ENCODE measurements at places on chromosomes 1 and 21.

DNA sequence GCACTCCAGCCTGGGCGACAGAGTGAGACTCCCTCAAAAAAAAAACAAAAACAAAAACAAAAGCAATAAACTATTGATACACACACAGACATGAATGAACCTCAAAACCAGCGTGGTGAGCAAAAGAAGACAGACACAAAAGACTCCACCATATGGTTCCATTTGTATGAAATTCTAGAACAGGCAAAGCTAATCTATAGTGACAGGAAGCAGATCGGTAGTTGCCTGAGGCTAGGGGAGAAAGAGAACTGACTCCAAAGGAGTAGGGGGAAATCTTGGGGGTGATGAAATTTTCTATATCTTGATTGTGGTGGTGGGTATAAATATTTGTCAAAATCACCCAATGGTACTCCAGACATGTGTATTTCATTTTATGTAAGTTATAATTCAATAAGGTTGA lies 20.9 kb downstream of the LACTBL1 start:
- no peak for DNase-seq

DNA sequence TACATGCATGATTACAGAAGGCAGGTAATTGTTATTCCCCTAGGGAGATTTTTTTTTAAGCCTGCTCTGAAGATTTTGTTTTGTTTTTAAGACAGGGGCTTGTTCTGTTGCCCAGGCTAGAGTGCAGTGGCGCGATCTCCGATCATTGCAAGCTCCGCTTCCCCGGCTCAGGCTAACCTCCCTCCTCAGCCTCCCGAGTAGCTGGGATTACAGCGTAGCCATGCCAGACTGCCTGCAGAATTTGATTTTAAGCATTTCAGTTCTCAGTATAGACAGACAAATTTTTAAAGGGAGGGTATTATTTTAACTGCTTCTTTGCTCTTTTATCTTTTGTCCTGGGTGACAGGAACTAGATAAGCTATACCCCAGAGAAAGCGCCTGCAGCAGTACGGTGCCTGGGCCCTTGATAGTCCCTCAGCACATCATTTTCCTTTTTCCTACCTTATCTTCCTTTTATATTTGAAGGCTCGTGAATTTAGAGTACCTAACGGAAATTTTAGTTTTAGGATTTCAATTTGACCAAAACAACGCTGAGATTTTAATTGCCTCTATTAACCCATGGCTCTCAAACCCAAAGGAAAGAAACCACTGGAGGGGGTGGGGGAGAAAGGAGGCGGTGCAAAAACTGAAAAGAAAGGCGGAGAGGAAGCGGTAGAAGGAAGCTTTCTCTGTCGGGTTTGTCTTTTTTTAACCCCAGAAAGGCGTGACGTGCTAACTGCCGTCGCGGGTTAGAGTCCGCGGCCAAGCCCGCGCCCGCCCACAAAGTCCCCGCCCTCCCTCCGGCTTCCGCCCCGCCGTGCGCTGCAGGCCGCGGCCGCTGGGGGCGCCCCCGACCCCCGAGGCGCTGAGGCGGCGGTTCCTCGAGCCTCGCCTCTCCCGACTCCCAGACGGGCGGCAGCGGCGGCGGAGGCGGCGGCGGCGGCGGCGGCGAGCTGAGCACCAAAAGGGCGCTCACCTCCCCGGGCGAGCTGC lies at the start of gene EEIG2:
EEIG2 (plus strand) TSS at position 886 of the 972 bp plus-strand sequence. CDS start 329 bp downstream, outside the sequence.
- peak; percentile 91 for DNase-seq

GRCh38 chr1:9443913-9444445 lies 95.3 kb upstream of the SLC25A33 start:
- DNase-seq: no peak

GRCh38 chr1:54227091-54227602 lies 27.2 kb downstream of the MRPL37 start:
- no peak for DNase-seq

- DNase-seq: no peak
Measured at GRCh38 chr1:156663178-156663577, 14.0 kb downstream of the NES start.

GRCh38 chr1:119428991-119429390 lies 14.0 kb downstream of the HSD3B2 start:
- no peak for DNase-seq

DNA sequence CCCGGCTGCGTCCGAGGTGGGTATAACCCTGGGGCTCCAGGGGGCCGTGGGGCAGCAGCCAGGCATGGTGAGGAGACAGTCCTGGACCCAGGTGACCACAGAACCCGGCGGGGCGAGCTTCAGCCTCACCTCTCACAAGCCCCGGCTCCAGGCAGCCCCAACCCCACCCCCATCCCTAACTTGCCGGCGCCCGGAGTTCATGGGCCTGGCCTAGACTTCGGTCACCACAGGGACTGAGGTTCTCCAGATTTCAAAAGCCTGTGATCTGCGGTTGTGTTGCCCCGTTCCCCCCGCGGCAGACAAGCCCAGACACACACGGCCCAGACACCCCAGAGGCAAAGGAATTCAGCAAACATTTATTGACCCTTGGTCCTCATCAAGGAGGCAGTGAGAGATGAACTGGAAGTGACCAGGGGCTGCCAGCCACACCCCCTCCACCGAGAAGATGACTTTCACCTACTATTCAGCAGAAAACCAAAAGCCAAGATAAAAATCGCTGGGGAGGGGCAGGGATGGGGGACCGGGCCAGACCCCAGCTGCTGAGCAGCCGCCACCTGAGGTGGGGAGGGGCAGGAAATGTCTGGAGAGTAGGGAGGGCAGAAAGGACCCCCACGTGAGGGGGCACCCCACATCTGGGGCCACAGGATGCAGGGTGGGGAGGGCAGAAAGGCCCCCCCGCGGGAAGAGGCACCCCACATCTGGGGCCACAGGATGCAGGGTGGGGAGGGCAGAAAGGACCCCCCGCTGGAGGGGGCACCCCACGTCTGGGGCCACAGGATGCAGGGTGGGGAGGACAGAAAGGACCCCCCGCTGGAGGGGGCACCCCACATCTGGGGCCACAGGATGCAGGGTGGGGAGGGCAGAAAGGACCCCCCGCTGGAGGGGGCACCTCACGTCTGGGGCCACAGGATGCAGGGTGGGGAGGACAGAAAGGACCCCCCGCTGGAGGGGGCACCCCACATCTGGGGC lies 3.9 kb downstream of the HES4 start:
- no peak for DNase-seq

- no peak for DNase-seq
Measured at GRCh38 chr1:118101515-118101844, 83.5 kb downstream of the SPAG17 start.

GRCh38 chr1:43942411-43942810 lies 4.3 kb upstream of the IPO13 start:
- no peak for DNase-seq

- DNase-seq: no peak
Measured at GRCh38 chr21:44815225-44815624, 2.6 kb downstream of the SUMO3 start.
